ENCODE measurements at places on chromosomes 4 and X. TPM values are rescaled to one million over a fixed set of nuclear protein-coding genes. Genes with fewer than 3 reads are reported as not detected.

DNA sequence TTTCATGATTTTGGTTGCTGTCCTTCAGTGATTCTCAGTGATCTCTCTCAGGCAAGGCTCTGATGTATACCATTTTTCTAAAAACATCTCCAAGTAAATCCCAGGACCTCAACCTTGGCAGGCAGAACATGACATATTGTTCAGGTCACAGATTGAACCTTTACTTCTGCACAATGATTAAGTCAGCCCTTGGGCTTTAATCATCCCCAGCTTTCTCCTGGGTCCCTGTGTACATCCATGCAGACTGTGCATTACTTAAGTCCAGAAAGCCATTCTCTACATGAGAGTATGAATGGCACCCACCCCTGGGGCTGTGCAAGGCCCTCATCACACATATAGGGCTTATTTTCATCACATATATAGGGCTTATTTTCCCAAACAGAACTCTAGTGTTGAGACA lies 58.7 kb upstream of the ADAMTS3 start:
- no peak overlapping the region for H3K4me3 ChIP-seq
- no peak overlapping the region for H3K27ac ChIP-seq
- H3K36me3 ChIP-seq, result no peaks in the 10 kb centered on the region
- DNase-seq, result no peak

DNA sequence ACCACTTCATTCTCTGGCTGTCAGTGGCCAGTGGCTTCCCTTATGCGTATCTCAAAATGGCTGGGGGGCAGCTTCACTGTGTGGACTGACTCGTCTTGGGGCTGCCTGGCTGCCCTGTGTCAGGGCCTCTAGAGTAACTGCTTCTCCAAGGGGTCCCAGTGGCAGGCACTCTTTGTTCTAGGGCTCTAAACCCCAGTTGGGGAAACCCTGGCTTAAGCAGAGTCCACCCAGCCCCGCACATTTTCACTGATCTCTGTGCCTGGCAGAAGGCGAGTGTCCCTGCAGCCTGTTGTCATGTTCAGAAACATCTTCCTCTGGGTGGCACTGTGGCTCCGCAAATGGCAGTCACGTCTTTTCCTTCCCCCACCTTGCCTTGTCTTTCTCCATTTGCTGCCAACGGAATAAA lies 59.7 kb downstream of the NBDY start:
- no peaks in the 10 kb centered on the region for H3K27me3 ChIP-seq
- H3K27ac ChIP-seq, result no peak overlapping the region
- H3K4me1 ChIP-seq, result no peaks in the 10 kb centered on the region
- H3K4me3 ChIP-seq, result no peak overlapping the region
- no peak for DNase-seq

GRCh38 chrX:131977619-131978018 lies 45.5 kb upstream of the STK26 start:
- no peaks in the 10 kb centered on the region for H3K27me3 ChIP-seq
- no peak overlapping the region for H3K4me3 ChIP-seq
- no peak for DNase-seq

SPACA5 gene
- not detected for total RNA-seq

All from thoracic aorta (tissue), 2 donors.